NCI-H446 treated with DMSO at 0.1 percent for 48 hours (cell line): ENCODE measurements at places on chromosomes 12 and 14.

DNA sequence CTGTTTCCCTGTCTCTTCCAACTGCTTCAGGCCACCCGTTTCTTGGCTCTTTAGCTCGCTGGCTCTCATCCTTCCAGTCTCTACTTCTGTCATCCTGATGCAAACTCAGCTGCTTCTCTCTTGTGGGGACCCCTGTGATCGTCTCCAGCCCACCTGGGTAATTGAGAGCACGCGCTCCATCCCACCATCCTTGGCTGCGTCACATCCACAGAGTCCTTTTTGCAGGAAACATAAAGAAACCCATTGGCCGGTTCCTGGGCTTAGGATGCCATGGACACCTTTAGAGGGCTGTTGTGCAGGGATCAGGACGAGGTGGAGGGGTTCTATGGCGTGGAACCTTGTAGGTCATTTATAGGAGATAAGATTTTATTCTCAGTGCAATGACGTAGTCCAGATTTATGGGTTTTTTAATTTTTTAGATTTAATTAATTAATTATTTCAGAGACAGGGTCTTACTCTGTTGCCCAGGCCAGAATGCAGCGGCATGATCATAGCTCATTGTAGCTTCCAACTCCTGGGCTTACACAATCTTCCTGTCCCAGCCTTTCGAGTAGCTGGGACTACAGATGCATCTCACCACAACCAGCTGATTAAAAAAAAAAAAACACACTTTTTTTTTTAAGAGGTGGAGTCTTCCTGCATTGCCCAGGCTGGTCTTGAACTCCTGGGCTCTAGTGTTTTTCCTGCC, 82.6 kb downstream of the CCDC92 start:
- no peak for DNase-seq

DNA sequence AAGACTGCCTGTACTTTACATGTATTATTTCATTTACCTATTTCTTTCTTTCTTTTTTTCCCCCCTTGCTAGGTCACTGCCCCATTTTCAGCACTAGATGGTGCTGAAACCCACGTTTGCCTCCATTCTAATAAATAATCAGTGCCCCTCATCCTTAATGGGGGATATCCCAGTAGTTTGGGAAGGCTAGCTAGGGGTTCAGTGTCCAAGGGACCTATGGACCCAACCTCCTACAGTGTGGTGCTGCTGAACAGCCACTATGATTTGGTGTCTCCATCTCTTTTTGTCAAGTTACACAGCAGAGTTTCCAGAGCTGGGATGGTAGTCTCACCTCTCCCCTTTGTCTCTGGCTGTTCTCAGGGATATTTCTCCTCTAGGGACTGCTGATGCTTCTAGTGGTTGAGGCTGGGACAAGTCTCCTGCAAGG, 6.5 kb upstream of the HCFC2 start:
- DNase-seq = no peak

GRCh38 chr12:77575376-77575919, 255.2 kb upstream of the NAV3 start:
- DNase-seq = no peak

DNA sequence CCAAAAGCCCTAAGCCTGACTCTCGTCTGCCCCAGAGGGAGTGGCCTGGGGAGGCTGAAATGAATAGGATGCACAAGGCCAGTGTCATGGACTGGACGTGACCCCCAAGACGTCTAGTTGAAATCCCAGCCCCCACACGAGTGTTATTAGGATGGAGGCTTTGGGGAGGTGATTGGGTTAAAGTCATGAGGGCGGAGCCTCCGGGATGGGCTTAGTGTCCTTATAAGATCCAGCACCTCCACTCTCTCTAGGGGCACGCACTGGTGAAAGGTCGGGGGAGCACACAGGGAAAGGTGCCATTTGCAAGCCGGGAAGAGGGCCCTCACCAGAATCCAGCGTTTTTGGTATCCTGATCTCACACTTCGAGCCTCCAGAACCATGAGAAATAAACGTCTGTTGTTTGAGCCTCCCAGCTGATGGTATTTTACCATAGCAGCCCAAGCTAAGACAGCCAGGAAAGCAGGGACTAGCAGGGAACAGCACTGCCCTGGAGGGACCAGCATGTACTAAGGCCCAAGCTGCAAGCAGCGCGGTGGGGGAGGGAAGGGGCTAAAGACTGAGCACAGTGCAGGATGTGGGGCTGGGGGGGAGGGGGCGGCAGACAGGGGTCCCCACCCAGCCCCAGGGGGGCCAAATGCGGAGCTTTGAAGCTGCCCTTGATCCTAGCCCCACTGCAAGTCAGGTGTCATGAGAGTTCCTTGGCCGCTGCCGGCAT, 78.3 kb upstream of the NCOR2 start:
- DNase-seq = no peak

- peak; percentile 12 for DNase-seq
These were observed 255.4 kb downstream of the DAD1 start for GRCh38 chr14:22333422-22334274.

DNA sequence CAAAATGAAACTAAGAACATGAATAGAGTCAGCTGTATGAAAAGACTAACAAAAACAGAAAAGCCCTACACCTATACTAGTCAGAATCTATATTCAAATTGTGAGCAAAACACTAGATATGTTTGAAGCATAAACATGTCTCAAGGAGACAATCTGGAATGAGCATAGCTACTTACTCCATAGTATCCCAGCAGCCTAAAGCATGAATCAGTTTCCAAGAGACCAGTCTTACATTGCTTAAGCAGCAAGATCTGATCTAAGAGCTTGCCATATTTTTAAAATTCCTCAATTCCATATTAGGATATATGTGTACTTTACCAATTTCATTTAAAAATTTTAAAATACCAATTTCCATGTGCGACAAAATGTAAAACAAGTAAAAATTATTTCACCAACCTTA, 7.7 kb downstream of the CAPS2 start:
- DNase-seq = no peak

GRCh38 chr14:70810621-70811020, 1.3 kb upstream of the MAP3K9 start:
- DNase-seq = no peak

- no peak for DNase-seq
These were observed 26.0 kb downstream of the RPS29 start for GRCh38 chr14:49559979-49560768.

- no peak for DNase-seq
These were observed 38.0 kb downstream of the DICER1 start for GRCh38 chr14:95119336-95119735.

- peak; percentile 37 for DNase-seq
These were observed 29.5 kb upstream of the RPLP0 start for GRCh38 chr12:120230326-120230973.

DNA sequence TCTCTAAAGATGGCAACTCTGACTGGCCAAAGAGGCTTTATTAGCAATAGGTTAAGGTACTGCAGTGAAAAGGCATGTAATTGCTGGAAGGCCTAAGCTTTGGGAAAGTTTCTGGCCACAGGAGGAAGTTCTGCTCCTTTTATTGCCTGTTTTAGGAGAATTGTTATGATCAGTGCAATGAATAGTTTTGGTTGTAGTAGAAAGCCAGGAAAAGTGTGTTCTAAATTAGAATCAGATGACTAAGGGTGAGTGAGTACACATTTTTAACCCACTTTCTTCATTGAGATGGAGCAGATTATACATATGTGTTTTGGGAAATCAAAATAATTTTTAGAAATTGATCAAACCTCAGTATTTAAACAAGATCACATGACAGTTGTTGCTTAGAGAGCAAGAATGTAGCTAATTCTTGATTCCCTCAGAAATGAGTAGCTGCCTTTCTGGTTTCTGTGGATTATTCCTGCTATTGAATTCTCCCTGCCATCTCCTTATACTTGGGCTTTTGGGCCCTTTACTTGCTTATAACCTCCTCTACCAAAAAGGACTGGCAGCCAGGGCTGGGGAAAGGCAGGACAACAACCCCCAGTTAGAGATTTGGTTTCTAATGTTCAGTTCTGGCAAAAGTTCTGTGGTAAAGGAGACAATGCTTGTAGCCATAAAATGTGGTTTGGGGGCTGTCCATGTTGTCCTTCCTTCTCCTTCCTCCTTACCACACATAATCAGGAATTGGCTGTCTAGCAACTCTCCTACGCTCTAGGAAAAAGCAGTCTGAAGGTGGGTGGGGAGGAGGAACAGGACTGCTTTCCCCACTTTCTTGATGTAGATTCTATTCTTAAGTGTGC, 217.1 kb downstream of the SLC38A4 start:
- DNase-seq = no peak

DNA sequence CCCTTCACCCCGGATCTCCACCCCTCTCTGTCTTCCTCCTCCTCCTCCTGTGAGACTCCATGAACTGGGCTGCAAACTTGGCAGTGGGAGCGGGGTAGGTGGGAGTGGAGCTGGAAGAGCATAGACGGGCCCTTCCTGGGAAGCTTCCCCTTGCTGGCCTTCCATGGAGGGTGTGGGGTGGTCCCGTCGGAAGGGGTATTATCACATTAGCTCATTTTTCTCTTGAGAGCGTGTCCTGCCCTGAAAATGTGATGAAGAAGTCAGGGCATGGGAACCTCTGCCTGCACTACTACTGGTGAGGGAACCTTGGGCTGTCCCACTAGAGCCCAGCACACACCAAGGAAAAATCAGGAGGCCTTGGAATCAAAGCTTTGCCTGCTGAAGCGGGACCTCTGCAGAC, 66.5 kb downstream of the CACNA1C start:
- DNase-seq = no peak
